ENCODE measurements at places on chromosomes 12 and 14.

GRCh38 chr12:102811110-102811737 lies 105.8 kb downstream of the PAH start:
- DNase-seq, result no peak

- DNase-seq, result no peak
These were observed 77.7 kb downstream of the SETD3 start for GRCh38 chr14:99402950-99403349.

GRCh38 chr14:69726761-69727511 lies 40.0 kb upstream of the SRSF5 start:
- peak; percentile 77 for DNase-seq

DNA sequence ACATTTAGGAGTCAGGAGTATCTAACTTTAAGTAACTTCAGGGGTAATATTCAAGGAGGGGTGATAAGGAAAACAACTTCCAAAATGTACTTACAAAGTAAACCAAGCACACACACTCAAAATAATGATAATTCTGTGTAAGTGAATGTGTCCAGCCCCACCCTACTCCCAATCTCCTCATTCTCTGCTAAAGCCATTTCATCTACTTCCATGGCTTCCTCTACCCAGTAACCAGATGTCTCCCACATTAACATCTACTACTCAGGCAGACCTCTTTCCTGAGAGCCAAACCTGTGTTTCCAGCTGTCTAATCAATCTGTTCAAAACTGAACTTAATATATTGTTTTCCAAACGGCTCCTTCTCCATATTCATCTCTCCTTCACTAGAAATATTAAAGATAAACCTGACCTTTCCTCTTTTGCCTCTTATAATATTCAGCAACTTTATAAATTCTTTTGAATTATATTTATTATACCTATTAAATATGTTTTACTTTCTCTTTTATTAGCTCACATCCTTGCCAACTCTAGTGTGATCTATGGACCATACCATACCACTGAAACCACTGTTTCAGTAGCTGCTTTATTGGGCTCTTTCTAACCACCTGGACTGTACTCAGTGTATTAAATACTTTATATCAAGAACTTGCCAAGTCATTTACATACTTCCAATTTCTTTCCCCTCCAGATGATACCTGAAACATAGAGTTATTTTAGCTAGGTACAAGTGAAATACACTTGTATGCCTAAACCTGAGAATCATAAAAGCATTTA lies 170.7 kb downstream of the PPFIA2 start:
- DNase-seq, result no peak

DNA sequence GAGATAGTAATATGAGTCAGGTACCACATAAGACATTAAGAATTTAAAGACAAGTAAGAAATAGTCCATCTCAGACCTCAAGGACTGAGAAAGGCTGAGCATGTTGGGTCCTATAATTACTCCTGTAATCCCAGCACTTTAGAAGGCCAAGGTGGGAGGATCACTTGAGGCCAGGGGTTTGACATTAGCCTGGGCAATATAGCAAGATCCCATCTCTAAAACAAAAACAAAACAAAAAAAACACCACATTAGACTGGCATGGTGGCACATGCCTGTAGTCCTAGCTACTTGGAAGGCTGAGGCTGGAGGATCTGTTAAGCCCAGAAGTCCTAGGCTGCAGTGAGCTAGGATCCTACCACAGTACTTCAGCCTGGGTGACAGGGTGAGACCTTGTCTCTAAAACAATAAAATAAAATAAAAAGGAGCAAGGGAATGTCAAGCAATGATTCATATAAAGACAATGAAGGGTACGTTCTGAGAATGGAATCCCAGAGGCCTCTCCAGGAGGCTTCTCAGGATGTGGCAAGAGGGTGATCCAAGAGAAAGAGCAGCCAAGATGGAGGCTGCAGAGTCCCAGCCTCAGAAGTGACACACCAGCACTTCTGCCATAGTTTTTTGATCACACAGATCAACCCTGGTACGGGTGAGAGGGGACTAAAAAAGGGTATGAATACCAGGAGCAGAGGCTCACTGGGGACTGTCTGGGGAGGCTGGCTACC lies 206.4 kb downstream of the CRADD start:
- no peak for DNase-seq

DNA sequence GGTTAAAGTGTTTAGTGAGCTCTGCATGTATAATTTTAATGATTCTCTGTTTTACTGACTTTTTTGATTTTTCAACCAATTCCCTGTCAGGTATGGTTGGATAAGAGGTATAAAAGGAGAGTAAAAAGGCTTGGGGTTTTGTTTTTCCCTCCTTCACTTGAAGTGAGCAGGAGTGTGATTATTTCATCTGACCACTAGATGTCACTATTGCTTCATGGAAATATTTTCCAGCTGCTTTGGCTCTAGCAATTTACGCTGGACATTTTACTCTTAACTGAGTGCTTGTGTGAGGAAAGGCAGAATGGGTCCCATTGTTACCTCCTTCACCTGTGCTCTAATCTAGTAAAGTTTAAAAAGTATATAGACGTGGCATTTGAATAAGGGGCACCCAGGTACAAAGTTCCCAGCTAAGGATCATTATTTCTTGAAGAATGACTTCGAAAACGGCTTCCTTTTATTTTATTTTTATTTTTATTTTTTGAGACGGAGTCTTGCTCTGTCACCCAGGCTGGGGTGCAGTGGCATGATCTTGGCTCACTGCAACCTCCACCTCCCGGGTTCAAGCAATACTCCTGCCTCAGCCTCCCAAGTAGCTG lies 66.5 kb downstream of the TBC1D30 start:
- DNase-seq, result no peak

DNA sequence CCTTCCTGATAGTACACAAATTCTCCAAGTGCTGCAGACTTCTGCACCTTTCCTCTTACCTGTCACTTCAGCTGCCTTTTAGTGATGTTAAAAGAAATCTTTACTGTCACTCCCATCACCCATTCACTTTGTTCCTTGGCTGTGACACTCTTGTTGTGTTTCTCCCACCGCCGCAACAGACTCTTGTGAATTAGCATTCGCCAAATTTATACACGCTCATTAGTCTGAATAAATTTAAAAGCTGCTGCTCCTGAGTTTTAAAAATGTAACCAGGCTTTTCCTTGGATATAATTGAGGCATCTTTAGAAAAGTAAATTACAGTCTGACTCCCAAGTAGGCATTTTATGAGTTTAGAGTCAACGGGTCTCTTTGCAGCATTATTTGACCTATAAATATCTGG lies 1197.9 kb downstream of the BCL11B start:
- DNase-seq, result no peak

DNA sequence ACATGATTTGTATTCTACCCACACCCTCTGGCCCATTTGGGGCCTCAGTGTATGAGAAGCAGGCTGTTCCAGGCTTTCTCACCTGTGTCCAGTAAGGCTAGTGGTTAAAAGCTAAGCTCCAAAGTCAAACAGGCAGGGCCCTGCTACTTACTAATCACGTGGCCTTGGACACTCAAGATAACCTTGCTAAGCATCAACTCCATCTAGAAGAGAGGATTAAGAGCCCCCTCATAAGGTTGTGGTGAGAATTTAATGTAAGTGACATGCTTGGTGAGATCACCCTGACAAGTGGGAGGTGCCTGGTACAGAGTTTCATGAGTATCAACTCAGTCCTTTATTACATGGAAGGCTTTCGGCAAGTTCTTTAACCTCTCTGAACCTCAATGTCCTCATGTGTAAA lies 17.8 kb downstream of the ACSM4 start:
- no peak for DNase-seq

GRCh38 chr14:34113005-34113511 lies 162.2 kb upstream of the EGLN3 start:
- no peak for DNase-seq

- DNase-seq, result no peak
These were observed 255.9 kb downstream of the DPF3 start for GRCh38 chr14:72638021-72638420.

- no peak for DNase-seq
These were observed 105.2 kb downstream of the MED13L start for GRCh38 chr12:116172224-116172849.

DNA sequence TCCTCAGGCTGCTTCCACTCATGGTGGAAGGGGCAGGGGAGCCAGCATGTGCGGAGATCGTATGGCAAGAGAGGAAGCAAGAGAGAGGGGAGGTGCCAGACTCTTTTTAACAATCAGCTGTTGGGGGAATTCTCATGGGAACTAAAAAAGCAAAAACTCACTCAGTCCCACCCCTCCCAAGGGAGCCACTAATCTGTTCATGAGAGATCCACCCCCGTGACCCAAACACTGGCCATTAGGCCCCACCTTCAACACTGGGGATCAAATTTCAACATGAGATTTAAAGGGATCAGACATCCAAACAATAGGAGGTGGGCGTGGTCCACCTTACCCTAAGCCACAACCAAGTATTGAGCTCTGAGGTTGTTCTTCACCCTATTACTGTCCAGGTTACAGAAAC lies 375.1 kb downstream of the GRIN2B start:
- no peak for DNase-seq

- DNase-seq, result no peak
These were observed 115.9 kb upstream of the TBX3 start for GRCh38 chr12:114799574-114800487.

DNA sequence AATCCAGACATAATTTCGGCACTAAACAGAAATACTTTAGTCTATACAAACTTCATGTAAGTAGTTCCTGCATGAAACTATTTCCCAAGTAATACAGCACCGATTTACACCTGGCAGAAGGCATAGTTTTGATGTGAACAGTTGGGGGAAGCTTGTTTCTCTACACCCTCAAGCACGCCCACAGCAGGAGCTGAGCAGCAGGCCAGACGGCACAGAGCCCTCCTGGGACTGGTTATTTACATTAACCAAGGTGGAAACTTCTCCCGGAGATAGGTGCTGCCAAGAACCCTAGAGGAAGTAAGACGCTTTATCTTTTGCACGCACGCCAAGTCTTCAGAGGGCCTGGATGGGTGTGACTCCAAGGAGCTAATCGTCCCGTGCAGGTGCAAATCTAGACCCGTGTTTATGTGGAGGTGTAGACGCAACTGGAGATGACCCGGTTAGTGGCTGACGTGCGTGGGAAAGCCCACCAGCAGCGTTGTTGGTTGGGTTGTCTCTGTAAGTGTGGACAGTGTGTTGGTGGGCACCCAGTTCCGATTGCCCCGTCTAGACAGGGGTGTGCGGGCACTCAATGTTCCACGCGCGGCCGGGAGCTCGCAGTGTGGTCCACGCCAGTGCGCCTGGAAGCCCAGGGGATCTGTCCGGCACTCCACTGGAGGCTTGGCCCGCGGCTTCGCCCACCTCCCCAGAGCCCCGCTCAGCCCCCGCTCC lies 767 bp upstream of the TCP11L2 start:
- DNase-seq, result peak; percentile 61

GRCh38 chr14:37592482-37593408 lies 2.3 kb downstream of the FOXA1 start:
- no peak for DNase-seq

DNA sequence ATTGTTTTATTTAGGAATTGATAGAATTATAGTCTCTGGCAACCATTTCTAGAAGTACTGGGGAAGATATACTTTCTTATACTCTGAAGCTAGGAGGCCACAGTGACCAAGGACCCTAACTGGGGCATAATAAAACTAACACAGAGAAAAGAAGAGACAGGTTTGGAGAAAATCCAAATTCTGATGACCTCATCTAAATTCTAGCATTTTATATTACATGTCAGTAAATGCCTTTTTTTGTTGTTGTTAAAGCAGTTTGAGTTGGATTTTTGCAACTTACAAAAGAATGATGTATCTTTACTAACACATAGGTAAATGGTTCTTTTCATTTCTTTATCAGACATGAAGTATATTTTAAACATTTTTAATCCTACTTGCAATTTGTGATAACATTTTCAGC lies 933.3 kb downstream of the TMTC2 start:
- DNase-seq, result no peak

DNA sequence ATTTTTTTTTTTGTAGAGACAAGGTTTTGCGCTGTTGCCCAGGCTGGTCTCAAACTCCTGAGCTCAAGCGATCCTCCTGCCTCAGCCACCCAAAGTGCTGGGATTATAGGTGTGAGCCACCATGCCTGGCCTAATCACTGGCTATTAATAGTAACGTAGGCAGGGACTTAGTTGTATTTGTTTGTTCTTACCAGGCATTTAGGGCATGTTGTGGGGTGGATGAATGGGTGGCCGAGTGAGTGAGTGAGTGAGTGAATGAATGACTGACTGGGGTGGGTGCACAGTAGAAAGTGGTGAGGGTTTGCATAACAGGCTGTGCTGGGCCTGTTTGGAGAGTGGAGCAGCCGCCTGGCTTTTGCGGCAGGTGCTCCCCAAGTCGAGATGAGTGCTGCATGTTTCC lies 87.0 kb downstream of the FOXN4 start:
- no peak for DNase-seq

- DNase-seq, result no peak
These were observed 12.5 kb downstream of the PLD4 start for GRCh38 chr14:104937161-104937560.

- DNase-seq, result no peak
These were observed 20.6 kb downstream of the COX14 start for GRCh38 chr12:50132505-50133135.

- DNase-seq, result no peak
These were observed 659.3 kb downstream of the VRK1 start for GRCh38 chr14:97456462-97456861.

DNA sequence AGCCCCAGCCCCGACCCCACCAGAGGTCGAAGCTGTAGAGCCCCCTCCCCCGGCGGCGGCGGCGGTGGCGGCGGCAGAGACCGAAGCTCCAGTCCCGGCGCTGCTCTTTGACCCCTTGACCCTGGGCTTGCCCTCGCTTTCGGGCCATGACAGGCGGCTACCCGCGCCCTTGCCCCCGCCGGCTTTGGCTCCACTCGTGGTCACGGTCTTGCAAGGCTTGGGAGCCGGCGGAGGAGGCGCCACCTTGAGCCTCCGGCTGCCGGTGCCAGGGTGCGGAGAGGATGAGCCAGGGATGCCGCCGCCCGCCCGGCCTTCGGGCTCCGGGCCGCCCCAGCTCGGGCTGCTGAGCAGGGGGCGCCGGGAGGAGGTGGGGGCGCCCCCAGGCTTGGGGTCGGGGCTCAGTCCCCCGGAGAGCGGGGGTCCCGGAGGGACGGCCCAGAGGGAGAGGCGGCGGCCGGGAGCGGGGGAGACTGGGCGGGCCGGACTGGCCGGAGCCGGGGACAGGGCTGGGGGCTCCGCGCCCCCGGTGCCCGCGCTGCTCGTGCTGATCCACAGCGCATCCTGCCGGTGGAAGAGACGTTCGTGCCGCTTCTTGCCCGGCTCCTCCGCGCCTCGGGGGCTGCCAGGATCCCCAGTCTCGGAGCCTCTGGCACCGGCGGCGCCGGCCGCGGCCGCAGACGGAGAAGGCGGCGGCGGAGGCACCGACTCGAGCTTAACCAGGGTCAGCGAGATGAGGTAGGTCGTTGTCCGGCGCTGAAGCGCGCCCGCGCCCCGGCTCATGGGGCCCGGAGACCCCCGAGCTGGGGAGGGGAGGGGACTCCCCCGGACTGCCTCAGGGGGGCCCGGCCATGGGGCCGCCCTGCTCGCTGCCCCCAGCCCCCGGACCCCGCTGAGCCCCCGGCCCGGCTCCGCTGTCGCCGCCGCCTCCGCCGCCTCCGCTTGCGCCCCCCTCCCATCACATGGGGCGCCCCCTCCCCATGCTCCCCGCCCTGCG lies 778 bp downstream of the AGAP2 start:
- DNase-seq, result no peak
